ENCODE measurements at places on chromosomes 11 and 22.

- DNase-seq = no peak
Observed at GRCh38 chr22:39717099-39717498, 146.5 kb downstream of the CACNA1I start.

DNA sequence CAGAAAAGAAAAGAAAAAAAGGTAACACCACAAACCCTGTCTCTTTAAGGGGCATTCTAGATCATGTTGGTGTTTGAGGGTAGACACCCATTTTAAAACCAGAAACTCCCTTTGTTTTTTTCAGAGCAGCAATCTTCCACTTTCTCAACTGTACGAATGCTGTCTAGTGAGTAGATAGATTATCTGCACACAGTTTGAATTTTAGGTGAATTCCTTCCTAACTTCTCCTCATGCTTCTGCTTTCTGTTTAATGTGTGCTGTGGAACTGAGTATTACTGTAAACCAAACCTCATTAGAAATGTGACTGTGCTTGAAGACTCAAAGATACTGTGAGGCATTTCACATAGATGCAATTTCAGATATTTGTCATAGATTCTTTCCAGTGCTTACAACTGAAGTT, 102.4 kb downstream of the PRMT3 start:
- DNase-seq = no peak

- DNase-seq = no peak
Observed at GRCh38 chr11:78514922-78515502, 59.7 kb downstream of the NARS2 start.

DNA sequence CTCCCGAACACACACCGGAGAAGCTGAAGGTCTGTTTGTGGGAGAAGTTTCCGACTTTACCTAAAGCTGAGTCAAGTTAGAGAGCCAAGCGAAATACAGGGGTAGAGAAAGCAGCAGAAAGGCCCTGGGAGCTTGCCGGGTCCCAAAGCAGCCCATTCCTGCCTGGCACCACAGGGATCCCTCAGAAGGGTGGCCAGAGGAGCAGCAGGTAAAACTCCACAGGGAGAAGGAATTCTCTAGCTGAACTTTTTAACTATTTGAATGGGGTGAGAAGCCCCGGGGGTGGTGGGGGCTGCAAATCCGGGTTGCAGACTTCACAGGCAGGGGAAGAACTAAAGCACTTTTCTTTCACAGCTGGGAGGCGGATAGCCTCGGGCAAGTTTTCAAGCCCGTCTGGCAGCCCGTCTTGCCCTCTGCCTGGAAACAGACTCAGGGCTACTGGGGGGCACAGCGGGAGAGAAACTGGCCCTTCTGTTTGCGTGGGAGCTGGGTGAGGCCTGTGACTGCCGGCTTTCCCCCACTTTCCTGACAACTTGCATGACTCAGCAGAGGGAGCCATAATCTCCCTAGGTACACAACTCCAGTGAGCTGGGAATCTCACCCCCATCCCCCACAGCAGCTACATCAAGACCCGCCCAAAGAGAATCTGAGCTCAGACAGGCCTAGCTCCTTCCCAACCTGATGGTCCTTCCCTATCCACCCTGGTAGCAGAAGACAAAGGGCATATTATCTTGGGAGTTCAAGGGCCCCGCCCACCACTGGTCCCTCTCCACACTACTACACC, 311.0 kb downstream of the SBF2 start:
- DNase-seq = no peak

DNA sequence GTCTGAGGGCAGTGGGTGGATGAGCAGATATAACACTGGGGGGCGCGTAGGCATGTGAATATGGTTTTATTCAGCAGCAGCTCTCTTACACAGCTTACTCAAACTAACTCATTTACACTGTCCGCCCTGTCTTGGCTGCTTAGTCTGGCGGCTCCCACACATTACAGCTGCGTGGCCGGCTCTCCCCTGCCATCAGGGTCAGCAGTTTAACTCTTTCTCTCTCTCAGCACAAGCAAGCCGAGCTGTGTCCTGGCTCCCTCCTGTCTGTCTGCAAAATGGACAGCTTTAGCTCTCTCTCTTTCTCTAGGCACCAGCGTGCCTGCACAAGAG, 1310.1 kb upstream of the RAG2 start:
- DNase-seq = no peak

DNA sequence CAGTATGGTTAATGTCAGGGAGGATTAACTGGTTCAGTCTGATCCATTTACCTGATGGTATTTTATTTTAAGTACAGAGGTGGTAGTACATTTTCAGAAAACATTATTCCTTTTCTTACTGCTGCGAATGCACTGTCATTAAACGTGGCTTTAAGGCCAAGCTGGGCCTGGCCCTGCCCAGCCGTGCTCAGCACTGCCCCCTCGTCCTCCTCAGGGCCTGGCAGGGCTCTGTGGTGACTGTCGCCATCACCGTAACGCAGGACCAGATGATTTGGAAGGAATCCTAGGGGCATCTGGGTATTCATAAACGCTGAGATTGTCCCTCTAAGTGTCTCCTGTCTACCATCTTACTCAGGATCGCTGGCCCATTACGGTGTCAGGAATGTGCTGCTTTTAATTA, 302.0 kb downstream of the TBC1D22A start:
- no peak for DNase-seq

DNA sequence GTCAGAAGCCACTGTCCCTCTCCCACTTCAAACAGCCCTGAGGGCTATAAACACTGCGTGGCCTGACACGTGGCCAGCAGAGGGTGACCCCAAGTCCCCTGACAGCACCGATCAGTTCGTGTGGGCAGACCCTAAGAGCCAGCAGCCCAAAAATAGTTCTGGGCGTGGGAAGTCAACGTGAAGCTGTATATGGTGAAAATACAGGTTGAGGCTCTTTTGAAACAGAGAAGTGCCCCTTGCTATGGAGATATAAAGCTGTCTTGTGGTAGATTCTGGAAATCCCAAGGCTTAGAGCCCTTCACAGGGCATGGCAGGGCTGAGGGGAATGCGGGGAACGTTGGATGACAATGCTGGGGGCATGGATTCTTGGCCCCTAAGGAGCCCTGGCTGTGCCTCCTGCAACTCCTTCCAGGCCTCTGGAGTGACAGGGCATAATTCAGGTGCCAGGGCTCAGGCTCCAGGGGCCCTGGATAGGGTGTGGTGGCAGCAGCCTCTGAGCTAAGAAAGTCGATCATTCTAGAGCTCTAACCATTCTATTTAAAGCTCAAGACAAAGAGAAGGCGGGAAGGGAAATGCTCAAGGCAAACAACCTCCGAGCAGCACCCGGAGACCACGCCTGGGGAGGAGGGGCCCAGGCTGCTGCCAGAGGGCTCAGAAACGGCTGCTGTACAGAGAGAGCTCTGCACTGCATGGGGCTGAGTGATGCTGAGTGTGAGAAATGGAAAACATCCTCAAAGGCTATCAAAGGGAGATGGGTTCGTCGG, 60.4 kb upstream of the CD5 start:
- DNase-seq = peak; percentile 62

DNA sequence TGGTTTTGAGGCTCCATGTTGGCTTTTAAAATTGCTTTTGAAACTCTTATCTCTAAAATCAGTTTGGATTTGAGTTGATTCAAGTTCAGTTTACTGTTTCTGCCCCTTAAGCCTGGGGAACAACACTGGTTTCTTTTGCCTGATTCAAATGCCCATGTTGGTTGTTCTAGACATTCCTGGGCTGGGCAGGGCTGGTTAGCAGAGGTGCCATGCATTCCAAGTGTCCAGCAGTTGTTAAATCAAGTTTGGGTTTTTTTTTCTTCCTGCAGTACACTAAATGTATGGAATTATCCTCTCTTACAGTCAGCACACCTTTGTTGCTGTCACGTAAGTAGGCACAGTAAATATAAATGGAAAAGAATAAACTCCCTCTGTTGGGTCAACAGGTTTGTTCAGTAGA, 67.2 kb upstream of the MTMR2 start:
- DNase-seq = no peak

- DNase-seq = no peak
Observed at GRCh38 chr22:43714104-43714503, 98.0 kb downstream of the EFCAB6 start.

GRCh38 chr11:112811783-112812182, 149.4 kb upstream of the NCAM1 start:
- no peak for DNase-seq

DNA sequence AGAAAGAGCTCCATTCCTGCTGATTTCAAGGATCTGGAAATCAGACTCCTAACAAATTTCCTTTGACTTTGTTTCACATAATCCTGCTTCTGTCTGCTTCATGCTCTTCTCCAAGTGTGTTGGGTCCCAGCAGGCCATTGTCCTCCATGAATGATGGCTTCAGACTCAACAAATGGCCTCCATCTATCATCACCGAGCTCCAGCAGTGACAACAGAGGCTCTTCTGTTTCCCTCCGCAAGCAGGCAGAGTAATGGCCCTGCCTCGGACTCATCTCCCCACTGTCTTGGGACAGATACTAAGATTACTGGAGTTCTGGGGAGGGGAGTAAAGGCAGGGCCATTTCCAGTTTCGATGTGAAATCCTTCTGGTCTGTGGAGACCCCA, 127.3 kb downstream of the TENM4 start:
- DNase-seq = no peak

DNA sequence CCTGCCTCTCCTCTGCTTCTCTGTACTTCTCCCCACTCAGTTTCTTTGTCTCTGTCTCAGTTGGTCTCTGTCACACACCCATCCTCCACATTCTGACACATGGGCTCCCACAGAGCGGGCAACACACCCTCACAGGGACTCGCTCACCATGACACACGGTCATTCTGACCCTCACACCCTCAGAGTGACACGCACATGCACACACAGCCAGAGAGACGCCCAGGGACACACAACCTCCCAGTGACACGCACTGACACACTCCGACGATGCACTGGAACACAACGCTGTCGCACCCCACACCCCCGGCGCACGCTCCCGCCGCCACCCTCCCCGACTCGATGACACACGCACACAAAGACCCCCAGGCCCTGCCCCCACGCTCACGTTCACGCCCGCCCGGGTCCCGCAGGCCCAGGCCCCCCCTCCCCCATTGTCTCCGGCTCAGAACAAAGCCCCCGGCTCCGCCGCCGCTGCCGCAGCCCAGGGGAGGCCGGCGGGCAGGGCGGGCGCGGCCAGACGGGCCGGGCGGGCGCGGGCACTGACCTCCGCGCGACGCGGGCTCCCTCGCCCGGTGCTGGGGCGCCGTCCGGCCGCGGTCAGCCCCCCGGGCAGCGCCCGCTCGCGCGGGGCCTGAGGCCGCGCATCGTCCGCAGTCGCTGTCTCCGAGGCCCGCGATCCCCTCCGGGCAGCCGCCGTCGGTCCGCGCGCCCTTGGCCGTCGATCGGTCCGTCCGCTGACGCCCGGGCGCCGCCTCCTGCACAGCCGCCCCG, 404 bp downstream of the DCHS1 start:
- DNase-seq = peak; percentile 23

DNA sequence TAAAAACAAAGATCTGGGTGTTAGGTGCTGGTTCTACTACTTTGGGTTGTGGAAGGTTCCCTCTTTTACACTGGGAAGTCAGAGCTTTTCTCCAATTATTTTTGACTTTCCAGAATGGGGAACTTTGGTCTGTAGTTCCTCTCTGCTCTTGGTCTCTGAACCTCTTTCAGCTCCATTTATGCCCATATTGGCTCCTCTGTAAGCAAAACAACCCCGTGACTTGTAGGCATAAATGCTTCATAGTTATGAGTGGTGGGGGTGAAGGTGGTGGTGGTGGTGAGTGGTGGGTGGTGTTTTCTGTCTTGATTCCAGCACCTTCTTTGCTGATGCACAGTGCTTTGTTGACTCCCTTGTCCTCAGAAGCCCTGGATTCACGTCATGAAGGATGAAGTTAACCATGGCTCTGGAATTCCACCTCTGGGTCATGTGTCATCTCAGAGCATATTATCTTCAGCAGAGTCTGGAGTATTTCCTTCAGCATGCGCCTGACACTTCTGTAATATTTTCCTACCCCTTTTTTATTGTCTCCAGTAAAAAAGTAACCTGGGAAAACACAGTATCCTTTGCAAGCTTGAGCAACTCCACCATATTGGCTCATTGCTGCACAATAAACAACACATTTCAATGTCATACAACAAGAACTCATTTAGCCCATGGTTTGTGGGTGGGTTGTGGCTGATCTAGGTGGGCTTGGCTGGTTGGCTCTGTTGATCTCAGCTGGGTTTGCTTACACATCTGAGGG, 24.1 kb upstream of the GRK3 start:
- DNase-seq = no peak

GRCh38 chr11:21711341-21711740, 481.5 kb upstream of the ANO5 start:
- DNase-seq = no peak

- no peak for DNase-seq
Observed at GRCh38 chr11:27254744-27255446, 108.1 kb downstream of the CCDC34 start.

GRCh38 chr11:111836721-111837120, 34.7 kb downstream of the ALG9 start:
- no peak for DNase-seq

DNA sequence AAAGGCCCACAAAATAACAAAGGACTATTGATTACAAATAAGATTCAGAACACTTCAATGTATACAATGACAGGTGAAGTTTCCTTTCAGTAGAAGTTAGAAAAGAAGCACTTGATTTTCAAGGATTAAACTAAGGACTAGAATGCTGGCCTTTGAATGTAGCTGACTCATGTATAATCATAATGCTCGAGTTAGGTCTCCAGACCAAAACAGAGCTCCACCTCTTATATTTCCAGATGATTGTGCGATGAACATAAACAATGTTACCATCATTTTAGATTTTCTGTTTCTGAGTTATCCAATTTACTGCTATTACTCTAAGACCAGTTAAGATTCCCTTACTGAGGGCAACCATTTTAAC, 40.4 kb upstream of the RAPSN start:
- no peak for DNase-seq

DNA sequence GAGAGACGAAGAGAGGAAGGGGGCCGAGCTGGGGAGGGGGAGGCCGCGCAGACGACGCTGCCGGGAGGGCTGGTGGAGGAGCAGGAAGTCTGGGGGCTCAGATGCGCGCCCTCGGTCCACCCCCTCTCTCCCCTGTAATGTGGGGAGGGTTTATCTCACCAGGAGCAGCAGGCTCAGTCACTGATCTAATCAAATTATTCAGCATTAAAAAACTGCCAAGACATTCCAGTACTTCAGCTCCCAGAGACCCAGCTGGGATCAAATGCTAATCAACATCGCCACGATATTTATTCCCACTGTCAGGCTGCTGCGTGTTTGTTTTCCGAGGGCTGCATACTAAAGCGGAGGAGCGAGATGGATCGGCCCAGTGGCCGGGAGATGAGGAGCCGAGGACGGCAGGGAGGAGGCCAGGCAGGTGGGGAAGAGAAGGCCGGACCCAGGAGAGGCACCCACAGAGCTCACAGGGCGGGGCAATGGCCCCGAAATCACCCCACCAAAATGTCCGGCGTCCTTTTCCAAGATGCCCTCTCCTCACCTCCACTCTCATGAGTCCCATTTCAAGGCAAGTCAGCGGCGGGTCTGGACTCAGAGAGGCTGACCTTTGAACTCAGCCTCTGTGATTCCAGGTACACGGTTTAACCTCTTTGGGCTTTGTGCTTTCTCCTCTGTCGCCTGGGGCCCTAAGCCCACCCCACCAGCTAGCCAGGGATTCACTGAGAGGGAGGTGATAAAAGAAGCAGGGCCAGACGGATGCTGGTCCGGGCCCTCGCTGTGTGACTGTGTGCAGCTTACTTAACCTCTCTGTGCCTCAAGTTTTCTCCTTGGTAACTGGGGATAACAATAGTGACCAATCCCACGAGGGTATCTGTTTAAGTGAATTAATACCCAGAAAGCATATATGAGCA, 502.1 kb downstream of the MN1 start:
- DNase-seq = no peak

Measured in stimulated activated CD8-positive, alpha-beta memory T cell treated with anti-CD3 and anti-CD28 coated beads, Interleukin-12 subunit alpha, Interleukin-12 subunit beta, amount 100 ng/mL, for 4 hours (primary cell).